ENCODE measurements at places on chromosomes 11 and 22. TPM values are rescaled to one million over a fixed set of nuclear protein-coding genes. Genes with fewer than 3 reads are reported as not detected.

Gene NLRP6
- total RNA-seq: not detected

Gene GRAP2
- 0.14 TPM for total RNA-seq

Gene SYT7
- 0.23 TPM for total RNA-seq

Gene ELFN2
- total RNA-seq: 4.6 TPM

Gene MEI1
- 0.35 TPM for total RNA-seq

Gene ACR
- not detected for total RNA-seq

Gene ART1
- total RNA-seq: not detected

Gene DCDC1
- 0.12 TPM for total RNA-seq

Gene APOL4
- not detected for total RNA-seq

Measured in epithelial cell of proximal tubule (primary cell).